ENCODE measurements at places on chromosomes 3 and 15. TPM values are rescaled to one million over a fixed set of nuclear protein-coding genes. Genes with fewer than 3 reads are reported as not detected.

DUOX1 gene
- total RNA-seq = 0.31 TPM

DNA sequence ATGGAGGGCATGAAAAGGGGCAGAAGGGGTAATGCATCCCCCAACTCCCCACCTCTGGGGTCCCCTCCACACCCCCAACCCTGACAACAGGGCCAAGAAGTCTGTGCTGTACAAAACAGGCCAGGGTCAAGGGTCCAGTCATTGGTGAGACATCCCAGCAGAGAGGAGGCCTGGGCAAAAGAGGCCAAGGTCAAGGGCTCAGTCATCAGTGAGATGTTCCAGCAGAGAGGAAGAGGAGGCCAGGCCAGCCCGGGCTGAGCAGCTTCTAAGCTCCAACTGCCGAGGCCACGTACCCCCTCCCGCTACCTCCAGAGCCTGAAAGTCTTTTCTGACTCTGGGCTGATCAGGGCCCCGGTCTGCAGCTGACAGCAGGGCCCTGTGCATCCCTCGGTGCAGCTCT lies 52.4 kb downstream of the LHFPL4 start:
- DNase-seq = no peak
- H3K27me3 ChIP-seq = no peaks in the 10 kb centered on the region
- no peaks in the 10 kb centered on the region for H3K36me3 ChIP-seq
- no peaks in the 10 kb centered on the region for H3K4me1 ChIP-seq
- H3K4me3 ChIP-seq = no peak overlapping the region
- no peak overlapping the region for H3K27ac ChIP-seq

ZPLD1 gene
- total RNA-seq = not detected

GRIP2 gene
- 6.5 TPM for total RNA-seq

- H3K4me3 ChIP-seq = no peak overlapping the region
- no peaks in the 10 kb centered on the region for H3K36me3 ChIP-seq
- no peak overlapping the region for H3K27ac ChIP-seq
- H3K27me3 ChIP-seq = no peaks in the 10 kb centered on the region
- H3K4me1 ChIP-seq = no peaks in the 10 kb centered on the region
Observed at GRCh38 chr15:49927189-49927861, 191.7 kb downstream of the ATP8B4 start.

NUP210 gene
- total RNA-seq = 36.8 TPM

- no peak overlapping the region for H3K4me3 ChIP-seq
- no peak for DNase-seq
- H3K27me3 ChIP-seq = no peaks in the 10 kb centered on the region
- H3K36me3 ChIP-seq = peaks cover 13% of the 10 kb centered on the region
- peaks cover 7% of the 10 kb centered on the region for H3K4me1 ChIP-seq
Observed at GRCh38 chr3:48698891-48699290, 13.2 kb upstream of the NCKIPSD start.

ENTPD3 gene
- total RNA-seq = not detected

CA12 gene
- 0.74 TPM for total RNA-seq

IL17RD gene
- 3.5 TPM for total RNA-seq

DNA sequence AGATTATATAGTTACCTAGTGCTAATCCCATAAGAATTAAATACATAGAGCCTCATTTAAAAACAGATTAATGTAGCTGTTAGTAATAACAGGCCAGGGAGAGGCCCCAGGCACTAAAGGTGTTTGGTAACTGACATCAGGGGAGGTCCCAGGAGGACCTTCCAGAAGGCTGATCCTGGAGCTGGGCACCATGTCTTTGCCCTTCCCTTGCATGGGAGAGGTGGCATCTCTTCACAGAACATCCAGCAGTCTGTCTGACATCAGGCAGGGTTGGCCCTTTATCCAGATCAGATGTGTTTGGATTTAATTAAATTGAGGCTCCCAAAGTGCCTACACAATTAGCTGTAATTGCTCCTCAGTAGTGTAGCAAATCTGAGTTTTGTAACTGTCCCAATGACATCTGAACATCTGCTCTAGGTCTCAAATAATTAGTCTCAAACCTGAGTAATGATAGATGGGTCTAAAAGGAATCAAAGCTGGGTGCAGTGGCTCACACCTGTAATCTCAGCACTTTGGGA lies 53.0 kb downstream of the RLBP1 start:
- peaks cover 15% of the 10 kb centered on the region for H3K4me1 ChIP-seq
- H3K4me3 ChIP-seq = no peak overlapping the region
- no peaks in the 10 kb centered on the region for H3K36me3 ChIP-seq

GRCh38 chr3:17027318-17027717 lies 142.6 kb downstream of the PLCL2 start:
- no peaks in the 10 kb centered on the region for H3K4me1 ChIP-seq
- DNase-seq = no peak
- no peaks in the 10 kb centered on the region for H3K36me3 ChIP-seq
- H3K27me3 ChIP-seq = no peaks in the 10 kb centered on the region
- H3K4me3 ChIP-seq = no peak overlapping the region

GRCh38 chr3:185712337-185712736 lies 112.5 kb downstream of the IGF2BP2 start:
- H3K27me3 ChIP-seq = no peaks in the 10 kb centered on the region
- H3K4me3 ChIP-seq = no peak overlapping the region
- no peak for DNase-seq
- no peak overlapping the region for H3K27ac ChIP-seq
- peaks cover 38% of the 10 kb centered on the region for H3K4me1 ChIP-seq

CNTN4 gene
- total RNA-seq = not detected

DNA sequence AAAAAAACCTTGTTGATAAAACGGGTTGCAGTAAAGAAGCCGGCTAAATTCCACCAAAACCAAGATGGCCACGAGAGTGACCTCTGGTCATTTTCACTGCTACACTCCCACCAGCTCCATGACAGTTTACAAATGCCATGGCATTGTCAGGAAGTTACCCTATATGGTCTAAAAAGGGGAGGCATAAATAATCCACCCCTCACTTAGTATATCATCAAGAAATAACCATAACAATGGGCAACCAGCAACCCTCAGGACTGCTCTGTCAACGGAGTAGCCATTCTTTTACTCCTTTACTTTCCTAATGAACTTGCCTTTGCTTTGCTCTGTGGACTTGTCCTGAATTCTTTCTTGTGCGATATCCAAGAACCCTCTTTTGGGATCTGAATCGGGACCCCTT lies 14.4 kb upstream of the CDC25A start:
- no peaks in the 10 kb centered on the region for H3K4me1 ChIP-seq
- no peak overlapping the region for H3K27ac ChIP-seq
- H3K27me3 ChIP-seq = no peaks in the 10 kb centered on the region
- no peaks in the 10 kb centered on the region for H3K36me3 ChIP-seq
- no peak overlapping the region for H3K4me3 ChIP-seq
